ENCODE measurements at places on chromosomes 3 and 15.

DNA sequence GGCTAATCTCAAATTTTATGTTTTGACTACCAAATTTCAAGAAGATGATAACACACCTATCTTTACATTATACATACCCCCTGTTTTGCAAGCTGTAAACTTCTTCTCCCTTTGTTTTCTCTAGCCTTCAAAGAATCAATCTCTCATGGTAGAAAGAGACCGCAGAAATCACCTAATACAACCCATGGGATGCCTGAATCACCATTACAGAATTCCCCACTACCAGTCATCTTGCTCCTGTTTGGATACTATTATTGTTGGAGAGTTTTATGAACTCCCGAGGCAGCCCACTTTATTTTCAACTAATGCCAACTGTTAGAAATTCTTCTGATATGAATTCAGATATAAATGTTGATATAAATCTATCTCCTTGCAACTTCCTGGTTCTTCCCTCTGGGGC, 110.9 kb downstream of the FRMD5 start:
- no peak for DNase-seq

DNA sequence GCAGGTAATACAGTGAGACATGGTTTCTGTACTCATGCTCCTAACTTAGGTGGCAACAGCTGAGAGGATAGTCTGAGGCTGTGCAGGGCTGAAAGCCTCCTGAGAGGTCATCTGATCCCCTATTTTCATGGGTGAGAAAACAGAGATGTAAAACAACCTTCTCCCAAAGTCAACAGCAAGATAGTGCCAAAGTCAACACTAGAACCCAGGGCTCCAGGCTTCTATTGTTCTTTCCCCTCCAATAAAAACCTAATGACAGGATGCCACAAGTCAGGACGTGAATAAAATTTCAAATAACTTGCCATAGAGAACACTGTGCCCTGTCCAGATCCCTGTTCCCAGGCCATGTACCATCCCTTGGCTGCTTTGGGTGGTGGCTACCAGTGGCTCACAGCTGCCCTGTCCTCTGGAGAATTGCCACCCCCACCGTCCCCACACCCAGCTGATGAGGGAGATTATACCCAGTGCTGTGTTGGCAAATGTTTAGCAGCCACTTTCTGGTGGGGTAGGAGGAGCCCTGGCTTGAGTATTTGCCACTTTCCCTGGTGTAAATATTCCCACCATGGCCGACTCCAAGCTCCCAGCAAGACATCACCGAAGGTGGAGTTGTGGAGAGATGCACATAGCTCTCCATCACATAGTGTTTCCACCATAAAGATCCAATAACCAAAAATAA, 54.8 kb downstream of the SRGAP3 start:
- DNase-seq, result no peak

- no peak for DNase-seq
These were observed 37.2 kb upstream of the ANPEP start for GRCh38 chr15:89851673-89852341.

DNA sequence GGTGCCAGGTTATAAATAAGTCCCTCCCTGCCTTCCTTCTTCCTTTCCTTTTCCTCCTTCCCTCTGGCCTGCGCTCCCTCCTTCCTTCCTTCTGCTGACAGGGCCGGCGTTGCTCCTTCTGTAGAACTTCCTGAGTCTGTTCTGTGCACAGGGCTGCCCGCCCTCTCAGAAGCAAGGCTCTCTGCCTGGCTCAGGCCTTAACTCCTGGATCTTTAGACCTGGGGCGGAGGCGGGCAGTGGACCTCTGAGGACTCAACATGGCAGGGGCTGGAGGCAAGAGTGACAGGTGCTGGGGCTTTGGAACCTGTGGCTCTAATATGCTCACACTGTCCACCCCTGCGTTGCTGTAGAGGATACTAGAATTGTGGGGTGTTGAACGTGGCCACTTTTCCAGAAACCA, 86.4 kb upstream of the SEC13 start:
- DNase-seq, result no peak

- DNase-seq, result no peak
These were observed 53.7 kb upstream of the INO80 start for GRCh38 chr15:41169781-41170180.

DNA sequence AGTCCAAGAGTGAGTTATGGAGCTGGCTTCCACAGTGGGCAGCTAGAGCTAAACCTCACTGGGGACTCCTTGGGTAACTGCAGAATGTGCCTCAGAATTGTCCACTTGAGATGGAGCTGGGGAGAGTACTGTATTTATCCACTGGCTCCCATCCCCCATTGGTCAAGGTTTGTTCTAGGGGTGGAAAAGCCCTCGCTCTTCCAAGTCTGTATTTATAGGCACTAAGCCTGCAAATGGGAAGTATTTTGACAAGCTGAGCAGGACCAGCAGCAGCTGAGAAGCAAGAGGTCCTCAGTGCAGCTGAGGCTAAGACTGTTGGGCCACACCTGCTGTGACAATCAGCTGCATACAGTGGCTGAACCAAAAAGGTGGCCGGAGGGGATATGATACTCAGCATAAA, 5.8 kb downstream of the USP13 start:
- DNase-seq, result no peak

DNA sequence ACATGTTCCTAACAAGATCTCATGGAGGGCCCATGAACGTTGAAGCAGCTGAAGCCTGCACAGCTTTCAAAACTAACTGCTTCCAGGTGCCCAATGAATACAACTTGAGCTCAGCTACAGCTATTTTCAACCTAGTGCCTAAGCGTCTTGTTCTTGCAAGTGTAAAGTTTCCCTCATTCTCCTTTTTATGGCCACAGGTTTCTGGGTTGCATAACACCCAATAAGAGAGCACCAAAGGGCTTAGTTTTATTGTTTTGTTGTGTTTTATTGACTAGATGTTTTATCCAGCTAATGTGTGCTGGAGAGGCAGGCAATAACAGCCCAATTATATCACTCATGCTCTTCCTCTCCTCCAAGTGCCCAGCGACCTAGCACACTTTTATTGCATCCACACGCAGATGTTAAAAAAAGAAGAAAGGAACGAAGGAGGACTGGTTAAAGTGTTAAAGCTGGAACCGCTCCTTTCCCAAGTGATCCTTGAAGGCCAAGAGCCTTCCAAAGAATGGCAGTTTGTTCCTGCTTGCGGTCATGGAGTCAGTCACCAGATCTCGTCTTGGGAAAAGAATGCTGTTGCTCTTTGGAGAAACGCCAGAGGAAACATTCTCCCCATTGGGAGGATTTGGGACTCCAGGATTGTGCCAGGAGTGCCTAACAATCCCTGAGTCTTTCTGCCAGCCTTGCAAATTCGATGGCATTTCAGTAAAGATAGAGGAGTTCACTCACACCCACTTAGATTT, 156.9 kb downstream of the MEX3B start:
- DNase-seq, result no peak

DNA sequence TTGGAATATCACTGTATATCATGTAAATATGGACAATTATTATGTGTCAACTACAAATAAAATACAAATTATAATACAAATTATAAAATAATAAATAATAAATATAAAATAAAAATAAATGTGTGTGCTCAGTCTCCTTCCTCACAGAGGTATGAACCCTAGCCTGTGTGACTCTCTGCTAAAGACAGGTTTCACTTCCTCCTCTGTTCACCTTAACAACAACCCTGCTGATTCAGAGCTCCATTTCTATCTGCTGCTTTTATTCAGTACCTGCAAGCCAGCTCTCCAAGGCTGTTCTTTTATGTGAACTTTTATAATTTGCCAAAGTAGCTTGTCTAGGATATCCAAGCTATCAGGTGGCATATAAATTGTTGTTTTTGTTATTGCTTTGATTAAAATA, 610.7 kb upstream of the GRM7 start:
- DNase-seq, result no peak

- no peak for DNase-seq
These were observed 71.9 kb upstream of the CHRNB4 start for GRCh38 chr15:78712797-78713515.

DNA sequence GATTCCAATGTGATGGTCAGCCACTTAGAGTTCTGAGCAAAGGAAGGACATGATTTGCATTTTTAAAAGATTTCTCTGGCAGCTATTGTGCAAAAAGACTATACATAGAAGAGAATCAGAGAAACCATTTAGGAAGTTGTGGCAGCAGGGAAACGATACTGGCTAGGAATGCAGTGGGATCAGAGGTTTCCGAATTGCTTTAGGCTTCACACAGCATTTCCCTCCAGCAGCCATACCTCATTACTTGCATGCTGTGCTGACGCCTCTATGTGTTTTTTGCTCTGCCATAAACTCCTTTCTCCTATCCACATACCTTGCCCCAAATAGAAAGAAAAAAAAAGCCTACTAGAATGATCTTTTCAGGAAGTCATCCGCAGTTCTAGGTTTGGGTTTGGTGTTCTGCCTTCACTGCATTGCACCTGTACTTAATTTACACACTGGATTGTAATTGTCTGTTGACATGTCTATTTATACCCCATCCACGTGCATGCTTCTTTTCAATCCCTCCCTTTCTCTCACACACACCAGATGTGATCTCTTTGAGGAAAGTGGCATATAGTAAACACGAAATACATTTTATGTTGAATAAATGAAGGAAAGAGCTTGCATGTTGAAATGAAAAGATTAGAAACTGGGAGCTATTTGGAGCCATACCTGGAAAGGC, 860.3 kb upstream of the SEMA6D start:
- no peak for DNase-seq

GRCh38 chr3:139309880-139310279, 33.9 kb upstream of the MRPS22 start:
- DNase-seq, result no peak

GRCh38 chr15:35173444-35174118, 88.5 kb upstream of the NANOGP8 start:
- no peak for DNase-seq

GRCh38 chr15:22884344-22884743, 45.9 kb downstream of the NIPA2 start:
- no peak for DNase-seq

DNA sequence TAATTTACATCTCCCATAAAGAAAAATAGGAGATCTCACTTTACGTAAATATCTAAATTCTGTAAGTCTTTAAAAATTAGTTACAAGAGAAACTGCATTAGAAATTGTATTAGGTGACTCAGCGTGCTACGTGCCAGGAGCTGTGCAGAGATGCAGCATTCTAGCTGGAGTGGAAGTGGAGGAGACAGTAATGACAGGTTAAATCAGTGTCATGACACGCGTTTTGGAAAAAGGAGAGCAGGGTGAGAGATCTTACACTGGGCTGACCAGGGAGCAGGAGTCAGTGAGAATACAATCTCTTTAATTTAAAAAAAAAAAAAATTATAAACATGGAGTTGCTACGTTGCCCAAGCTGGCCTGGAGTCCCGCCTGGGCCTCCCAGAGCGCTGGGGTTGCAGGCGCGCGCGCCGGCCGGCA, 635 bp downstream of the TUBGCP5 start:
- no peak for DNase-seq

- DNase-seq, result peak; percentile 40
These were observed 67.4 kb downstream of the CORO2B start for GRCh38 chr15:68646156-68646555.

DNA sequence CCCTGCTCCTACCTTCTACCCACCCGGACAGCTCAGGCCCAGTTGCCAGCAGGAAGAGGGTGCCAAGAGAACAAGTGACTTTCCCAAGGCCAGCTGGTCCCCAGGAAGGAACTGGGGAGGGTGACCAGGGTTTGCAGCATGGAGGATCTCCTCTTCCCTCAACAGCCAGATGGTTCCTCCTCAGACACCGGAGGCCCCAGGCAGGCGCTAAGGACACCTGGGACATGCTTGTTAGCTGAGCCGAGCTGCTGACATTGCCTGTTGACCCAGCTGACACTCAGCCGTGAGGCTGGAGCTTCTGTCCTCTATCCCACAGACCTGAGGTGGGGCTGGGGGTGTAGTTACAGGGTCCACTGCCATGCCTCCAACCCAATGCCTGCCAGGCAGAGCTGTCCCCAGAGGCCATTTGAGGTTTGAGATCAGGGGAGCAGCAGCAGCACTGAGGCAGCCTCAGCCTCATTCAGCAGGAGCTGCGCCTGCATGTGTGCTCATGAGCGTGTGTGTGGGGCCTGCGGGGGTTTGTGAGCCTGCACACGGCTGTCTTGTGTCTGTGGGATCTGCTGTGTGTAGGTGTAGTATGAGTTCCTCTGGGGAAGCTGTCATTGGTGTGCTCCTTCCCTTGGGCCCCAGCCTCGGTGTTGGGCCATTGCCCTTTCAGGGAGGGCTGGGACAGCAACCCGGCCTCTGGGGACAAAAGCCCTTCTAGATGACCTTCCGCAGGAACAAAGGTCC, 7.1 kb downstream of the CPLX3 start:
- DNase-seq, result no peak

DNA sequence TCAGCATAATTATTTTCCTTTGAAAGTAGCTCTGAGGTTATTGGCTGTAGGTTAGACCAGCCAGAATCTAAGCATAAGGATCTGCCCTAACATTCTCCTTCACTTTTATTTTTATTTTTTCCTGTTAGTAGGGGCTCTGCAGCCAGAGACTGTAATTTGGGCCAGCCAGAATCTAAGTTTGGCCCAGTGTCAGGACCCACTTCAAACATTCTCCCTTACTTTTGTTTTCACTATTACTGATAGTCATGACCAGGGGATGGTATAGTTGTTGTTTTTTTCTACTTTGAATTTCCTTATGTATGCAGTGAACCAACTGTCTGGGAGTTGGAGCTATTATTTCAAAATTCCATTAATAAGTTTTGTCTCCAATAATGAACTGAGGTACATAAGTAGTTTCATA, 121.0 kb upstream of the MBNL1 start:
- no peak for DNase-seq

GRCh38 chr3:119769394-119770149, 12.3 kb upstream of the NR1I2 start:
- no peak for DNase-seq

GRCh38 chr3:50288387-50289007, 3.7 kb downstream of the IFRD2 start:
- no peak for DNase-seq

GRCh38 chr15:65743637-65744252, 48.3 kb downstream of the DENND4A start:
- DNase-seq, result no peak

GRCh38 chr3:187044206-187044605, 95.1 kb downstream of the RPL39L start:
- DNase-seq, result no peak

- no peak for DNase-seq
These were observed 72.6 kb downstream of the CCR1 start for GRCh38 chr3:46135475-46135874.

- no peak for DNase-seq
These were observed 21.7 kb downstream of the MTMR10 start for GRCh38 chr15:30969724-30970123.
